SK-N-MC (cell line): ENCODE measurements at places on chromosomes 5 and 9.

DNA sequence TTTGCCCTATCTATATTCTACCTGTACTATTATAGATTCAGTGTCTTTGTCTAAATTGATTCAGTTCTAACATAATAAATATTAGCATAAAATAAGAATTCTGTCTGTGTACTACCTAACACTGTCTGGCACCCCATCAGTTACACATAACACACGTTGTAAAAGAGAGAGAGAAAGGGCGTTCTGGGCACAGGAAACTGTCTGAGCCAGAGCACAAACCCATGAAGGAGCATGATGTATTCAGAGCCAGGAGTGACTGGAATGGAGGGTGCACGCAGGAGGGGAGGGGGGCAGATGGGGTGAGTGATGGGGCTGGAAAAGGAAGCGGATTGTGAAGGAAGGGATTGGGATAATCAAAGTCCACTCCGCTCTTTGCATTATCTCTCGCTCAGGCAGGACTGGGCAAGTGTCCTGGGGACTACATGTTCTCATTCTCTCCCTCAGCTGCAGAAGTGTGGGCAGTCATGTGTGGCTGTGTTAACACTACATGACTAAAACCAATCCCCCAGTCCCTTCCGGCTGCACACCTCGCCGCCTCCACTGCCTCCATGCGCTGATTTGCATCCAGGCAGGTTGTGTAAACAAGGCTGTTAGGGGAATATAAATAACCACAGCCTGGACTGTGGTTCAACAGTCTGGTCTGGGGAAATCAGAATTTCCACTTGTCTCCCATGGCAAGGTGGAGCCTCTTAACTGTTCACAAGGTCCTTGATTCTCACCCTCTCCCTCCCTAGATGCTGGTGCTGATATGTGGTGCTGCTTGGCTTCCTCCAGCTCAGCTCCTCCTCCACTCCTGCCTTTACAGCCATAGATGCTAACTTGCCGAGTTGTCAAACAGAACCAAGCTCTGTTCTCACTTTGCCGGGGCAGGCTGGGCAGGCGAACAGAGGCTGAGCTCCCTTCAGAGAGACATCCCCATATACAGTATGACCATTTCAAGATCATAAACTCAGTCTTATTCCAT lies 367.5 kb upstream of the BRINP1 start:
- DNase-seq: no peak

DNA sequence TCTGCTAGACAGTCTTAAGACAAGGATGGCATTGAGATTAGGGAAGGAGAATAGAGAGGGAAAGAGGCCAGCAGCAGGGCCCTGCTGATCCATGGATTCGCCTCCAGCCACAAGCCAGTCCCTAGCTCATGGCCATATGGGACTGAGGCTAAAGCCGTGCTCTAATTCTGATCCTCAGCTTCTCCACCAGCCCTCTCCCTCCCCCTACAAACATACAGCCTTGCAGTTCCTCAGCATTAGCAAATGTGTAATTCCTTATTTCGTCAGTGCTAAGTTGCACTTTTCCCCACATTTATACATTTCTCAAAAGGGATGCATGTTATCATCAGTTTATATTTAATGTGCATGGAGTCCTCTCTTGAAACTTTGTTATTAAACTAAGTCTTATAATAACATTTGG lies 34.8 kb downstream of the ZNF462 start:
- no peak for DNase-seq

- no peak for DNase-seq
Observed at GRCh38 chr5:24222876-24223275, 421.9 kb downstream of the CDH10 start.

- DNase-seq: no peak
Observed at GRCh38 chr9:34190996-34191892, 12.4 kb downstream of the UBAP1 start.

GRCh38 chr9:33903157-33903780 lies 86.3 kb downstream of the UBE2R2 start:
- DNase-seq: no peak

DNA sequence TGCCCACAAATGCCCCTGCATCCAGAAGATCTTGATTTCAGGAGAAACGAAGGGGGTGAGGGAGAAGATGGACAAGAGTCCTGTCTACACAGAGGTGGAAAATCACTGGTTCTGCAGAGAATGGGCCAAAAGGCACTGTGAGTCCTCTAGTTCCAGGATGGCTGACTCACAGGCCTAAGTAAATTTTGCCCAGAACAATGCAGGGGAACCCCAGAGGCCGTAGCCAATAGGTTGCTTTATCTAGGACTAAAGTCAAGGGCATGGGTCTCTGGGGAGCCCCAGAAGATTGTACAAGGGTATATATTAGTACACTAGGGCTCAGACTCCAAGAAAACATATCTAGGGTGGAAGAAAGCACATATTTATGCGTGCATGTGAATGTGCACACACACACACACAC lies 98.0 kb downstream of the SLIT3 start:
- no peak for DNase-seq

GRCh38 chr9:13205824-13206223 lies 73.7 kb downstream of the MPDZ start:
- DNase-seq: no peak

GRCh38 chr9:98057138-98057799 lies 737 bp downstream of the NANS start:
- DNase-seq: no peak

DNA sequence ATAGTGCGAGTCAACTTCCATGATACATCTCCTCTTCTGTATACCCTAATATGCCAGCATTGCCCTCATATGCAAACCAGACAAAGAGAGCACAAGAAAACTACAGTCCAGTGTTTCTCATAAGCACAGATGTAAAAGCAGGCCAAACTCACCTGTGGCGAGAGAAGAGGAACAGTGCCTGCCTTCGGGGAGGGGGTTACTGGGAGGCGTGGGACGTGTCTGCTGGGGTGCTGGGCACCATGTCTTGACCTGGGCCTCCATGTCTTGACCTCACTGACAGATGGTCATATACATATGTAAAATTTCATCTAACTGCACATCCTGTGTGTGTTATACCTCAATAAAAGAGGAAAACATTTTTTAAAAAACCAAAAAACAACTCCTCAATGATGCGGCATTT lies 159.3 kb upstream of the PPP1R26 start:
- DNase-seq: no peak
